ENCODE measurements at places on chromosomes 5 and 9. TPM values are rescaled to one million over a fixed set of nuclear protein-coding genes. Genes with fewer than 3 reads are reported as not detected.

DNA sequence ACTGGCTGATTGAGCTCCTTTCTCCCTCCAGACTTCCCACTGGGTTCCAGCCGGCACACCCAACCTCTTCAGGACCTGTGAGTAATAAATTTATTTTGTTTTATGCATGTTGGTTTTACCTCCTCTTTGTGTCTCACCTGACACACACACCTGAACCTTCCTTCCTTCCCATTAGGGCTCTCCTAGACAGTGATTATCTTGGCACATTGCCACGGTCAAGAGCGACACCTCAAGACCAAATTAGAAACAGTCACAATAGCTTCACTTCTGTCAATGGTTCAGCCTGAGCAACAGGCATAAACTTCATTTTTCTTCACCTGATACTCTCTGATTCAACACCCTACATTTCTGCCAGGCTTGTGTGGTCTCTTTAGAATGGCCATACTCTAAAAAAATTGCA, 296.3 kb upstream of the SMARCA2 start:
- DNase-seq = no peak
- H3K27ac ChIP-seq = no peak overlapping the region
- H3K4me3 ChIP-seq = no peak overlapping the region
- H3K4me1 ChIP-seq = no peaks in the 10 kb centered on the region
- no peaks in the 10 kb centered on the region for H3K27me3 ChIP-seq
- no peaks in the 10 kb centered on the region for H3K36me3 ChIP-seq

DNA sequence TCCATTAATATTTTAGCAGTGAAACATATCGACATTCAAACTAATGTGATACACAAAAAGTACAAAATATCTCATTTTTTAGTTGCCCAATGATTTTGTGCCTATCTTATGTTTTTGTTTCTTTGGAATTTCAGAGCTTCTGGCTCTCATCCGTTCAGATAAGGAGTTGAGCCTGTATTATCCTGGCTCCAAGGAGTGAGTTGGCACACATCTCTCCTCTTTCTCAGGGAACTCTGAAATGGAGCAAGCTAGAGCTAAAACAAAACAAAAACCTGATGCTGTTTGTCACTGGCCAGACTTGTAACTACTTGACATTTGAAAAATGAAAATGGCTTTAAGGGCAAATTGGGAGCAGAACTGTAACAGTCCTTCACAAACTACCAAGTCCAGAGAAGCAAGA, 131.3 kb upstream of the SLC28A3 start:
- no peak overlapping the region for H3K4me3 ChIP-seq
- DNase-seq = no peak
- H3K27me3 ChIP-seq = no peaks in the 10 kb centered on the region
- H3K36me3 ChIP-seq = no peaks in the 10 kb centered on the region
- H3K4me1 ChIP-seq = peaks cover 5% of the 10 kb centered on the region

- no peaks in the 10 kb centered on the region for H3K4me1 ChIP-seq
- H3K4me3 ChIP-seq = no peak overlapping the region
- no peaks in the 10 kb centered on the region for H3K27me3 ChIP-seq
- H3K36me3 ChIP-seq = no peaks in the 10 kb centered on the region
- no peak for DNase-seq
- H3K27ac ChIP-seq = no peak overlapping the region
Measured at GRCh38 chr9:118575341-118576070, 793.7 kb downstream of the BRINP1 start.

- no peak overlapping the region for H3K4me3 ChIP-seq
- no peaks in the 10 kb centered on the region for H3K27me3 ChIP-seq
- DNase-seq = no peak
- no peak overlapping the region for H3K27ac ChIP-seq
- H3K36me3 ChIP-seq = no peaks in the 10 kb centered on the region
- no peaks in the 10 kb centered on the region for H3K4me1 ChIP-seq
Measured at GRCh38 chr5:482506-482905, 39.5 kb downstream of the EXOC3 start.

GRCh38 chr9:109179801-109180523, 12.9 kb upstream of the FRRS1L start:
- peaks cover 14% of the 10 kb centered on the region for H3K27me3 ChIP-seq
- H3K27ac ChIP-seq = no peak overlapping the region
- DNase-seq = no peak

DNA sequence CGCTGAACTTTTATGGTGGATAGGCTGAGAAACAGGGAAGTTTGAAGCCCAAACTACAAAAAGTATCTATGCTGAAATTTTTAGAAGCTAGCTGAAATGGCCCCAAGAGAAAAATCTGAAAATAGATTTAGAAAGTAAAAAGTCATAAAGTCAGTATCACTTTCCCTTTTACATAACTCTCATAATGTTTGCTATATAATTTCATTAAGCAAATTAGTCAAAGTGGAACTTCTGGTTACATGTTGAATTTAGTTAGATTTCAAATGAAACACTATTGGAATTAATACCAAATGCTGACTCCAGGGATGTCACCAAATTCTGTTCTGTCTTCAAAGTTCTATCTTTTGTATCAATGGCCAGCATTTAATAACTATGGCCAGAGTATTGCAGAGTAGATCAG, 126.9 kb downstream of the TTC39B start:
- H3K4me3 ChIP-seq = no peak overlapping the region
- H3K27ac ChIP-seq = no peak overlapping the region
- DNase-seq = no peak
- H3K27me3 ChIP-seq = no peaks in the 10 kb centered on the region
- H3K4me1 ChIP-seq = peaks cover 19% of the 10 kb centered on the region

DNA sequence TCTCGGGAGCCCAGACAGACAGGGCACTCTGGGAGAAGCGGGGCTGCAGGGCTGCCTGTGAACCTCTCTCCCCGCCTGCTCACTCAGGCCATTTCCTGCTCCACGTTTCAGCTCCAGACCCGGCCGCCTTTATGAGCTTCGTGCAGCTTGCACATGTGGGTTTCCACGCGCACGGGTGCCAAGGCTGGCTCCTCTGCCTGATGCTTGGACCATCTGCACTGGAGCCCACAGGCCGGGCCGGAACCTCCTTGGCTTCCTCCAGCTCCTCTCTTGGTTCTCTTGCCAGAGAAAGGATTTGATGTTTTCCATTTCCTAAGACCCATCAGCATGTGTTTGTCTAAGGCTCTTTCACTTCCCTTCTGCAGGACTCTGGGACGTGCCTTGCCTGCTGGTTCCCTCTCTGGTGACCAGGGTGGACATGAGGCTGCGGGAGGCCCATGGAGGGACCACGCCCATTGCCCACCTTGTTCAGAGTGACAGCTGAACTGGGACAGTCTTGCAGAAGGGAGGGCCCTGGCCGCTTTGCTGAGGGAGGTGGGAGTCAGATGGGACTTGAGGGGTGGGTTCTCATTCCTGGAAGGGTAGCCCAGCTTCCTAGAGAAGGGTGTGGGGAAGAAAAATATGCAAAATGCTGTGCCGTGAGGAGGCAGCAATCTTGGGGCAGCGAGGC, 23.3 kb upstream of the COL5A1 start:
- no peak overlapping the region for H3K27ac ChIP-seq
- DNase-seq = peak; percentile 65

DNA sequence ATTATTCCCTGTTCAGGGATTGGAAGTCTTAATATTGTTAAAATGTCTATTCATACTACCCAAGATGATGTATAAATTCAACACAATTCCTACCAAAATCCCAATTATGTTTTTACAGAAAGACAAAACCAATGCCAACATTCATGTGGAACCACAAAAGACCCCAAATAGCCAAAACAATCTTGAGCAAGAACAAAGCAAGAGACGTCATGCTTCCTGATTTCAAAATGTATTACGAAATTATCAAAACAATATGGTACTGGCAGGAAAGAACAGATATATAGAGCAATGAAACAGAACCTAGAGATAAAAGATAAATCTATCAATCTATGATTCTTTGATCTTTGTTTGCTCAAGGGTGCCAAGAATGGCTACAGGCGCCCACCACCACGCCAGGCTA, 237.9 kb downstream of the TAF11L14 start:
- H3K36me3 ChIP-seq = no peaks in the 10 kb centered on the region
- H3K4me3 ChIP-seq = no peak overlapping the region
- H3K4me1 ChIP-seq = no peaks in the 10 kb centered on the region
- DNase-seq = no peak
- no peaks in the 10 kb centered on the region for H3K27me3 ChIP-seq

The MYMK gene
- not detected for total RNA-seq

GRCh38 chr9:105449081-105449480, 1.2 kb downstream of the FSD1L start:
- H3K4me1 ChIP-seq = peaks cover 21% of the 10 kb centered on the region
- no peak for DNase-seq
- peak overlapping the region; percentile 88 for H3K27ac ChIP-seq
- peak overlapping the region; percentile 94 for H3K4me3 ChIP-seq
- peaks cover 3% of the 10 kb centered on the region for H3K36me3 ChIP-seq

- no peak overlapping the region for H3K4me3 ChIP-seq
- H3K36me3 ChIP-seq = no peaks in the 10 kb centered on the region
- peaks cover 11% of the 10 kb centered on the region for H3K4me1 ChIP-seq
- no peaks in the 10 kb centered on the region for H3K27me3 ChIP-seq
- no peak for DNase-seq
Measured at GRCh38 chr5:76372323-76373054, 30.6 kb upstream of the IQGAP2 start.

DNA sequence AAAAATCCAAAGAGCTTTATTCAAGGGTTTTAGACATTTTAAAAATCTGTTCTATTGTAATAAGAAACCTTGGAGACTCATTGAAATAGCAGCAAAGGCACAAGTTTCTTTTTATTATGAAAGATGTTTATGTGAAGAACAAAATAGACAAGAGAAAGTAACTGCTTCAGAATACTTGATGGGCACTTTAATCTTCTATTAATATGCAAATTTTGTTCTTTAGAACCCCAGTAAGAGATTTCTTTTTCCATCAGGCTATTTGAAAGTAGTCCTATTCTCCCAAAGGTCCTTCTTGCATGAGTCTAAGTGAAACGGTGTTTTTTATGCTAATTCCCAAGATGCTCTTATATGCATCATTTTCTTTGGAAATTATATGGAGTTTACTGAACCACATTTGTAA, 602.0 kb downstream of the EFNA5 start:
- no peaks in the 10 kb centered on the region for H3K36me3 ChIP-seq
- DNase-seq = no peak
- H3K27me3 ChIP-seq = no peaks in the 10 kb centered on the region
- H3K4me3 ChIP-seq = no peak overlapping the region

DNA sequence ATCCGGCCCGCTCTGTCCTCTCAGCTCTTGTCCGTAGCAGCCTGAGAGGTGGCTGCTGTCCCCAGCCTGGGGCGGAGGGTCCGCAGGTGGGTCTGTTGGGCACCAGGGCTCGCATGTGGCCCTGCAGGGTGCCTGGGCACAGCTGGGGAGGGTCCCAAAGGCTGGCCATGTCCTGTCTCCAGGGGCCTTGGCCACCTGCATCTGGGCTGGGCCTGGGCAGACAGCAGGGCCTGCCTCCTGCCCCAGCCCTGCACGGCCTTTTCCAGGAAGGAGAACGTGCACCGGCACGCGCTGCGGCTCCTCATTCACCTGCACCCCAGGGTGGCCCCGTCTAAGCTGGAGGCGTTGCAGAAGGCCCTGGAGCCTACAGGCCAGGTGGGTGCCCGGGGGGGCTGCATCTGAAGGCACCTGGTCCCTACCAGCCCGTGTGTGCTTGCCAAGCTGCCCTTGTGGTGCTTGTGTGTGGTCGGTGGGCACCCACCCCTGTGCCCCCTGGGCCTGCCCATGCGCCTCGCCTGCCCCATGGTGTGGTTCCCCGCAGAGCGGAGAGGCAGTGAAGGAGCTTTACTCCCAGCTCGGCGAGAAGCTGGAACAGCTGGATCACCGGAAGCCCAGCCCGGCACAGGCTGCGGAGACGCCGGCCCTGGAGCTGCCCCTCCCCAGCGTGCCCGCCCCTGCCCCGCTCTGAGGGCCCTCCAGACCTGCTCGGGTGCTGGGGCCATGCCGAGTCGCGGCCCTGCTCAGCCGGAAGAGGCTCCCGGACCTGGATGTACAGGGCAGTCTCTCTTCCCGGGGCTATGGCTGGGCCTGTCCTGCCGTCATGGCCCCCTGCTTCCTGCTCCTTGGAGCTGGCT, 5.1 kb upstream of the TOR4A start:
- H3K36me3 ChIP-seq = no peaks in the 10 kb centered on the region
- H3K4me1 ChIP-seq = peaks cover 17% of the 10 kb centered on the region
- peak; percentile 65 for DNase-seq
- H3K27me3 ChIP-seq = no peaks in the 10 kb centered on the region
- H3K27ac ChIP-seq = no peak overlapping the region

DNA sequence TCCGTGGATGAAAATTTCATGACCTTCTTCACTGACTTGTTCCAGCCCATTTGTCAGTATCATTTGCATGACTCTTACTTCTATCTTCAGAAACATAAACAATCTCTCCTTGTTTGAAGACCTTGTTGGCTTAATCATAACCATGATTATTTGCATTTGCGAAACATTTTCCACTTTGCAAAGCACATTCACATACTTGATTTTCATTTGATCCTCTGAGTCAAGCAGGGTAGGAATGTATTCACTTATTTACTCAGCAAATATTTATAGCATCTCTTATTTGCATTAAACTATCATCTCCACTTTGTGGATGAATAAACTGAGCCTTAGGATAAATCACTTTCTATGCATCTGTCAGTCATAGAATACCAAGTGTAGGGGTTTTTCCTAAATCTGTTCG, 343.0 kb upstream of the SGCD start:
- H3K4me1 ChIP-seq = no peaks in the 10 kb centered on the region
- peaks cover 3% of the 10 kb centered on the region for H3K27me3 ChIP-seq
- no peak overlapping the region for H3K4me3 ChIP-seq
- H3K36me3 ChIP-seq = no peaks in the 10 kb centered on the region
- H3K27ac ChIP-seq = no peak overlapping the region

- DNase-seq = no peak
- peaks cover 57% of the 10 kb centered on the region for H3K4me1 ChIP-seq
- H3K36me3 ChIP-seq = peaks cover 12% of the 10 kb centered on the region
- peak overlapping the region; percentile 65 for H3K27ac ChIP-seq
- H3K4me3 ChIP-seq = peak overlapping the region; percentile 30
Measured at GRCh38 chr9:35661756-35662350, 3.1 kb downstream of the ARHGEF39 start.

GRCh38 chr5:76175821-76176403, 92.7 kb downstream of the SV2C start:
- H3K27ac ChIP-seq = no peak overlapping the region
- H3K36me3 ChIP-seq = no peaks in the 10 kb centered on the region
- no peaks in the 10 kb centered on the region for H3K27me3 ChIP-seq

DNA sequence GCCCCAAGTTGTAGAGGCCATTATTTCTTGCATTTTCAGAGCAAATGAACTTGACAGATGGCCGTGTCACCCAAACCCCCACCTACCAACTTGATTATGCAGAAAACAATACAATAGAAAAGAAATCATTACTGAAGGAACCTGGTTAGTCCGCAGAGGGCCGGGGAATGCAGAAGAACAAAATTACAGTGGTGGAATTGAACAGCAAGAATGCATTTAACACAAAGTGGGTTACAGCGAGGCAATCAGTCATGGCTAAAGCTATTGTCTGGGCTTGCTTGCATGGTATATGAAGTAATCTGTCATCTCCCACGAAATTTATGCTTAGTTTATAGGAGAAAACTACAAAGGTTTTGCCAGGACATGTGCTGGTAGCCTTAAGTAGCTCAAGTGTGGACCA, 238.3 kb upstream of the IRX1 start:
- peak; percentile 13 for DNase-seq
- no peak overlapping the region for H3K4me3 ChIP-seq
